GM13976 (cell line): ENCODE measurements at places on chromosomes 2 and 18.

DNA sequence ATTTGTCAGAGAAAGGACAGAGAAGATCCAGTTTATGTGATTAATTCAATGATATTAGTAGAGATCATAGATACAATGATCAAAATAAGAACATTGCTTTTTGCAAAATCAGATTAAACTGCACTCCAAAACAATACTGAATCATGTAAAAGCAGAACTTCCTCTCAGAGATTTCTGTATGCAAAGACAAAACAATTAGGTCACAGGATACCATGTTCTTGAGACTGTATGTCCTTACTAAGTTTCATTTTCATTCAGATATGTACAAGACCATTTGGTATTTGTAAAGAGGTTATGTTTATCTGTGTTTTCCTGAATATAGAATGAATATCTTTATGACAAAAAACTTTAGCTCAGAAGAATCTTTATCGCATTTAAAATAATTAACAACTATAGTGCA is 161.8 kb downstream of the DLGAP1 start:
- no peak for DNase-seq

- DNase-seq, result no peak
These were observed 158.2 kb downstream of the C1D start for GRCh38 chr2:67904566-67904965.

DNA sequence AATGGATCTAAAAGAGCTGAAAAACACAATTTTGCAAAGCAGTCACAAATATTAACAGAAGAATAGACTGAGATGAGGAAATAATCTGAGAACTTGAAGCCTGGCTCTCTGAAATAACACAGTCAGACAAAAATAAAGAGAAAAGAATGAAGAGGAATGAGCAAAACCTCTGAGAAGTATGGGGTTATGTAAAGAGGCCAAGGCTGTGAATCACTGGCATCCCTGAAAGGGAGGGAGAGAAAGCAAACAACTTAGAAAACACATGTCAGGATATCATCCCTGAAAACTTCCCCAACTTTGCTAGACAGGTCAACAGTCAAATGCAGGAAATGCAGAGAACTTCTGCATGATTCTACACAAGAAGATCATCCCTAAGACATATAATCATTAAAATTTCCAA is 73.5 kb upstream of the LHCGR start:
- no peak for DNase-seq

DNA sequence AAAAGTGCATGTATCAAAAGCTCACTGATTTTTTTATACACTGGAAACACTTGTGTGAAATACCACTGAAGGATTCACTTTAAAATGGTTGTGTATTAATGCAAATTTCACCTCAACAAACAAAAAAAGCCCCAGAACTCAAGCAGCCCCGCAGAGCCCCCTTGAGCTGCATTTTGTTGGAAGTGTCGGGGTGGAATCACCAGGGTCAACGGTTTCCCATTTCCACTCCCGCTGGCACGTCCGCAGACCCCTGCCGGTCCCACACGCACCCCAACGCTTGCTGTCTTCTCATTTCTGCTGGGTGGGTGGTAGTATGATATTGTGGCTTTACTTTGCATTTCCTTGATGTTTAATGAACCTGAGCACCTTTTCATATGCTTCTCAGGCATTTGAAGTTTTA is 239.7 kb downstream of the FAM210A start:
- no peak for DNase-seq

DNA sequence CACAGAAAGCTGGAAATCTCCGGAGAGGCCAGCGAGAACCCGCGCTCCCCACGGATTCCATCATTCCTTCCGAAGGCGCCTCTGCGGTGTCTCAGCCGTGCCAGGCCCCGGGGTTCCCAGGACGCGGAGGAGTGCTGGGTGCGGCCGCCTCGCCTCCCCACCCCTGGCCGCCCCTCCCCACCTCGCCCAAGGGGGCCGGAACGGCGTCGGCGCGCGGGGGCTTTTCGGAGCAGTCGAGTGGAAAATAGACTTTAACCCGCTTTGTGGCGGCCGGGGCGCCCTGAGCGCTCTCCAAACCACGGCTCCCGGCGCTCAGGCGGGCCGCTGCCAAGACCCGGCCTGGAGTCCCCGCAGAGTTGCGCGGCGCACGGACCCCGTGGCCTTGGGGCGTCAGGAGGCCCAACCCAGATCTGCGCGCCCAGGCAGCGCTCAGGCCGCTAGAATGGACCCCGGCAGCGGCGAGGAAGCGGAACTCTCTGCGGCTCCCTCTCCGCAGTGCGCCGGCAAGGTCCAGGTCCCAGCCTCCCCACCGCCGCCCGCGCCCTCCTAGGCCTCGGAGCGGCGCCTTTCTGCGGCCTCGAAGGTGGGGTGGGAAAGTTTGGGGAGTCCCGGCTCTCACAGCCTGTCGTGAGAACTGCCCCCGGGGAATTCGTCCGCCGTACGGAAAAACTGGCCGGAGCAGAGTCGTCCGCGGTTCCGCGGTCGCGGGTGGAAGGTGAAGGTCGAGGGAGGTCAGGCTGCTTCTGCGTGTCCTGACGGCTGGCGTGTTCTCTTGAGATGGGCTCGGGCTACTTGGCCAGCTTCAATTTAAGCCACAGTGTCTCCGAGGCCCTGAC is 1.2 kb upstream of the EMX1 start:
- DNase-seq, result peak; percentile 86
